Stimulated activated memory B cell treated with anti-CD40 and anti-IgM and Interleukin-4, amounts not matched to agents 10 μg/mL and 1 μg/mL and 100 μg/mL, for 72 hours (primary cell): ENCODE measurements at places on chromosomes 13 and 19.

DNA sequence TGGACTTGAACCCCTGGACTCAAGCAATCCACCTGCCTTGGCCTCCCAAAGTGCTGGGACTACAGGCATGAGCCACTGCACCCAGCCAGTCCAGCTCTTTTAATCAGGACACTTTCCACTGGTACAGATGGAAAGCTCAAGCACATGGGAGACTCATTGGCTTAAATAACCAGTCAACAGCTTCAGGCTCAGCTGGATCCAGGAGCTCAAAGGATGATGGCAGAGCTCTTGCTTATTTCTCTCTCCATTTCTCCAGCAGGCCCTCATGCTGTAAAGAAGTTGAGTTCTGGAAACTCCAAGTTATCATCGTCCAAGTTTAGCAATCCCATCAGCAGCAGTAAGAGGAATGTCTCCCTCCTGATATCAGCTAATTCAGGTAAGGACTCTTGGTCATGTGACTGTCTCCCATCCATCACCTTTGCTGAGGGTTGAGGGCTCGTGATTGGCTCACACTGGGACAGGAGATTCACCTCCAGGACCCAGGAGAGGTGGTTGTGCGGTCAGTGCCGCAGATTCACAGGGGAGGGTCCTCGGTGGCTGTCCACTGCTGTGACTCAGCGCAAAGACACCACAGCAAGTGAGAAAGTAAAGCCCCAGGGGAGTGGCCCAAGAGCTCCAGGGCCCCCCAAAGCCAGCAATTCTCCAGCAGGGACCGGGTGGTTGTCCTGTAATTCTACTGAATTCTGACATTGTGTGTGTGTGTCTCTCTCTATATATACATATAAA, 5.1 kb downstream of the CCL25 start:
- ATAC-seq: no peak

GRCh38 chr19:38148337-38148736, 75.7 kb downstream of the DPF1 start:
- ATAC-seq: no peak

DNA sequence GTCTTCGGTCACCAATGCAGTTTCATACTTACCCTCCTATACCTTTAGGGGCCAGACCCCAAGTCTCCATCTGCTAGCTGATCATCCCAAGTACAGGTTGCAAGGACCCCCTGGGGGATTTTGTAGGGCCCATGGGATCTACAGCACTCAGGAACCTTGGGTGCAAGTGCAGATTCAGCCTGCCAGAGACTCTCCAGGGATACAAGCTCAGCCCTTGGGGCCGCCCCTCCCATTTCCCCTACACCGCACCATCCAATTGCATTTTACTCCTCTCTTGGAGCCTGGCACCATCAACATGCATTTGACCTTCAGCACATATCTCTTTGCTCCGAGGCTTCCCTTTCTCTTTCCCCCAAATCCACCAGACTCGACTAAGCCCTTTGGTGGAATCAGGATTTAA, 154.7 kb upstream of the ZNF536 start:
- ATAC-seq: no peak

- ATAC-seq: peak; percentile 67
Measured at GRCh38 chr13:22061371-22061805, 390.5 kb downstream of the FGF9 start.

DNA sequence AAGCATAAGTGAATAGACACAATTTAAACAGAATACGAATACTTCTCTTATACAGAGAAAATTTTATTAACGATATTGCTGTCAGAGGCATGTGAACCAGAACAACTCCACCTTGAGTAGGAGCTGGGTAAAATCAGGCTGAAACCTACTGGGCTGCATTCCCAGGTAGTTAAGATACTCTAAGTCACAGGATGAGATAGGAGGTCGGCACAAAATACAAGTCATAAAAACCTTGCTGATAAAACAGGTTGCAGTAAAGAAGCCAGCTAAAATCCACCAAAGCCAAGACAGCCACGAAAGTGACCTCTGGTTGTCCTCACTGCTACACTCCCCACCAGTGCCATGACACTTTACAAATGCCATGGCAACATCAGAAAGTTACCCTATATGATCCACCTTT, 49.2 kb upstream of the TRPC4 start:
- no peak for ATAC-seq

- no peak for ATAC-seq
Measured at GRCh38 chr13:110037925-110038573, 251.7 kb upstream of the IRS2 start.

DNA sequence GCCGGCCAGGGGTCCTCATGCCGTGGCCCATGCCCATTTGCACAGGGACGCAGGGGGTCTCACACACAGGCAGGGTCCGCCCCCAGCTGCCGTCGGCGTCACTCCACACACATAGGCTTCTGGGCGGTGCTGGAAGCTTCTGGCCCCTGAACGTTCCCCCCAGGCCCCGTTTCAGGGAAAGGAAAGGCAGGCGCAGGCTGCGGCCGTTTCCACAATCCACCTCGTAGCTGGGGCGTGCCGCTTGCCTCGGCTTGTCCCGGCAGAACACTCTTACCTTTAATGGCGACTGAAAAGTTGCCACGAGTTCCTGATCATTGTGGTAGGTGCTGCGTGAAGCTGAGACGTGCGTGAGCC, 53.4 kb downstream of the MCF2L start:
- ATAC-seq: no peak

DNA sequence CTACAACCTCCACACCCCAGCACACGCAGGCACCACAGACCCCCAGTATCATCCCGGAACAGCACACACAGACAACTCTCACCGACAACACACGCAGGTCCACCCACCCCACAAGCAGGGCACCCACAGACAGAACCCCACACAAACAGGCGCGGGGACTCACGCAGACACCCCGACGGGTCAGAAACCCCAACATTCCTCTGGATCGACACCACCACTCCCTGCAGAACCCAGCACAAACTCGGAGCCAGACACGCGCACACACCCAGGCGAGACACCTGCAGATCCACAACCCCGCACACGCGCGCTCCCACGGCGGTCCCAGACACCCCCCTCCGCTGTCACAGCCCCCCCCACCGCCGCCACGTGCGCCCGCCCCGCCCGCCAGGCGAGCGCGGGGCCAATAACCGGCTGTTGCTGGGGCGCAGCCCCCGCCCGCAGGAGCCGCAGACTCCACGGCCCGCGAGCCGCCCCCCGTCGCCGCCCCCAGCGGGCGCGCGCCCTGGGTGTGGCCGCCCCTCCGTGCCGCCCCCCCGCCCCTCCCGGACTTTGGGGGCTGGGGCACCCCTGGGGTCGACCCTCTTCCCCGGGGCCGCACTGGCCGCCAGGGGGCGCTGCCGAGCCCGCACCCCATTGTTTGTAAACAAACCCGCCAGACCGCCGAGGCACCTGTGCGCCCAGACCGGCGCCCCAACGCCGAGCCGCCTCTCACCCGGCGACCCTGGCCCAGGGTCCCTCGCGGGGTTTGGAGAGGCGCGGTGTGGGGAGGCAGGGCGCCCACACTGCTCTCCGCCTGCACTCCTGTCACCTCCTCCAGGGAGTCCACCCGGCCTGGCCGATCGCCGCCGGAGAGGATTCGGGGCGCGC, 712 bp downstream of the BBC3 start:
- ATAC-seq: peak; percentile 37

DNA sequence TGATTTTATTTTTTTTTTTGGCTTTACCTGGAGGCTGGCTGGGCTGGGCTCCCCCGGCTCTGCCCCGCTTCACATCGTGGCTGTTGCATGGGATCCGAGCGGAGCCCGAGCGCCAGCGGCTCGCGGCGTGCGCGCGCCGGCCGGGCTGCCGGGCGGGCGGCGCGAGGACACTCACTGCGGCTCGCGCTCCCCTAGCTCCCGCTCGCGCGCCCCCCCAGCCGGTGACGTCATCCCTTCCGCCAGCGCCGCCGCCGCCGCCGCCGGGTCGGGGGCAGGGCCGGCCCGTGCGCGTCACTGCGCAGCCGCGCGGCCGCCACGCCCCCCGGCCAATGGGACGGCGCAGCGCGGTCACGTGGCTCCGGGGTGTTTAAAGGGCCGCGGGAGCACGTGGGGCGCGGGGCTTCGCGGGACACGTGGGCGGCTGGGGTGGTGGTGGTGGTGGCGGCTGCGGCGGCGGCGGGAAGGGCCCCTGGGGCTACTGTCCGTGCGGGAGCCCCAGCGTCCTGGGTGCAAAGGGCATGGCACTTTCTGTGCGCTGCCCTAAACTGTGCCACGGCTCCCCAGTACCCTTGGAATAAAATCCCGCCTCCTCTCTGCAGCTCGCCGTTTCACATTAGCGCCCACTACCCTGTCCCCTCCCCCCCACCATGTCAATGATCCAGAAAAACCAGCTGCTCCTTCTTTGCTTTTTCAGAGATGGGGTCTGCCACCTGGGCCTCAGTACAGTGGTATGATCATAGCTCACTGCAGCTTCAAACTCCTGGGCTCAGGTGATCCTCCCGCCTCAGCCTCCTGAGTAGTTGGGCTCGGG, at the start of gene PTPRS:
PTPRS (minus strand) TSS at position 176 of the 811 bp plus-strand sequence. CDS start 54,672 bp downstream, outside the sequence.
- ATAC-seq: peak; percentile 34

DNA sequence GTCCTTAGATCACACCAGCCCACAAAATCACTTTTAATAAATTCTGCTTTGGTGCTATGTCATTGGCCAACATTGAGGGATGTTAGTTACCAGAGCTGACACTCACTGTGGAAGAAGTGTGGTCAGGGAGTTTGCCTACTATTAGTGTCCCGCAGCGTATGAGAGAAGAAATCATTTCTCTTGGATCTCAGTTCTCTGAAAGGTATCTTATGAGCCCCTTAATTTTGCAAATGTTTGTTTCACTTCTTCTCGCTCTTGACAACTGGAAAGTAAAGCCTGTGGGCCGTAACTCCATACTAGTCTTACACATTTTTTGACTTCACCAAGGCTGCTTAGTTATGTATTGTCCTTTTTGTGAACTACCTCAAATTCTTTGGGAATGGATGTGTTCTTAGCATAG, 80.9 kb downstream of the FLT1 start:
- ATAC-seq: no peak

DNA sequence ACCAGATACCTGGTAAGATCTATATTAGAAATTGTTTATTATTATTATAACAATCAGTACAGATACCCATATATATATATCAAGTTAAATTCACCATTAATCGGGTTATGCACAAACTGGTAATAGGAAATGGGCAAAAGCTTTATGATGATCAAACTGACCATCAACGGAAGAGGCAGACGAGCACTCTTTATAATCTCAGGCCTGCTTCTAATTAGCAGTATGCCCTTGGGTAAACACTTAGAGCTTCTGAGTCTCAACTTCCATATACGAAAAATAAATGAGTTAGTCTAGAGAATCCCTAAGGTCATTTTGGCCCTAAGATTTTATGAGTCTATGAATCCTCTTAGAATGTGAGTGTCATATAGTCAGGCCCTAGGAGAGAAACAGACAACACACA, 710.9 kb downstream of the PCDH9 start:
- ATAC-seq: no peak

DNA sequence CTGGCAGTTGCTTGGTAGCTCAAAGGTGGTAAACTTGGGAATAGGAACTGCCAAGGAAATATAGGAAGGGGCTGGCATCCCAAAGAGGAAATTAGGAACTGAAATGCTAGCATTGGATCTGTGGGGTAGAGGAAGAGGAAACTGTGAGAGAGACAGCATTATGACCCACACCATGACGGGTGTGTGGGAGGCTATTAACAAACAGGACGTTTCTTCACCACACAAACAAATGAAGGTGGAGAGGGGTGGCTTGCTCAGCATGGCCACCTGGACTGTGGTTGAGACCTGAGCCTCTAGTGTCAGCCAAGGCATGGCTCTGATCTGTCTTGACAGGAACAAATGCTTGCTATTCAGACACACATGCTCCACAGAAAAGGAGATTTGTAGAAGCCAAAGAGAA, 178.2 kb downstream of the B3GLCT start:
- ATAC-seq: peak; percentile 73

- ATAC-seq: no peak
Measured at GRCh38 chr19:30355586-30355985, 16.6 kb upstream of the ZNF536 start.

DNA sequence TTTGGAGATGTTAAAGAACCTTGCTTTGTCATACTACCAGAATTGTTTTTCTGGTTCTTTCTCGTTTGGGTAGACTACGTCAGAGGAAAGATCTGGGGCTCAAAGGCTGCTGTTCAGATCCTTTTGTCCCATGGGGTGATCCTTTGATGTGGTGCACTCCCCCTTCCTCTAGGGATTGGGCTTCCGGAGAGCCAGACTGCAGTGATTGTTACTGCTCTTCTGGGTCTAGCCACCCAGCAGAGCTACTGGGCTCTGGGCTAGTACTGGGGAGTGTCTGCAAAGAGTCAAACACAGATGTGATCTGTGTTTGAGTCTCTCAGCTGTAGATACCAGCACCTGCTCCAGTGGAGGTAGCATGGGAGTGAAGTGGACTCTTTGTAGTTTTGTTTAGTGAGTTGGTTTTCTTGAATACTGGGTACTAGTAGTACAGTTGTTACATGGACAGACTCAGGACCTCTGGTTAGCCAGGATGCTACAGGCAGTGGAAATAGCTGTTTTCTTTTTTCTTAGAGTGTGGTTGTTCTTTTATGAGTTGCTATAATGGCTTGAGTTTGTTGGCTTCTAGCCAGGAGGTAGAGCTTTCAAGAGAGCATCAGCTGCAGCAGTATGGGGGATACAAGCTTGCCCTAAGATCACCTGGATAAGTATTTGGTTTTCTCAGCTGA, 34.4 kb downstream of the DNAJC15 start:
- ATAC-seq: peak; percentile 20

DNA sequence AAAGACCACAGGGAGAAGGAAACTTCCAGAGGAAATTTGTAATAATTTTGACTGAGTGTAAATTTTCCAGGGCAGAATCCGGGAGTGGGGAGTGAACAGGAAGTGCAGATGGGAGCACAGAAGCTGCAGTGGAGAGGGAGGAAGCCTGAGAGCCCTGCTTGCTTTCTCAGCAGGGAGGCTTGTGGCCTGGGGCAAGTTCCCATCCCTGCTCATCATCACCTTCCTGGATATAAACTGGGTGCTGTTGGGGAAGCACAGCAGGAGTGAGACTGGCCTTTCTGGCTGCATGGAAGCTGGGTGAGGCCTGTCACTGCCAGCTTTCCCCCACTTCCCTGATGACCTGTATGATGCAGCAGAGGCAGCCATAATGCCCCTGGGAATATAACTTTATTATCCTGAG, 532.9 kb downstream of the SLITRK6 start:
- no peak for ATAC-seq

DNA sequence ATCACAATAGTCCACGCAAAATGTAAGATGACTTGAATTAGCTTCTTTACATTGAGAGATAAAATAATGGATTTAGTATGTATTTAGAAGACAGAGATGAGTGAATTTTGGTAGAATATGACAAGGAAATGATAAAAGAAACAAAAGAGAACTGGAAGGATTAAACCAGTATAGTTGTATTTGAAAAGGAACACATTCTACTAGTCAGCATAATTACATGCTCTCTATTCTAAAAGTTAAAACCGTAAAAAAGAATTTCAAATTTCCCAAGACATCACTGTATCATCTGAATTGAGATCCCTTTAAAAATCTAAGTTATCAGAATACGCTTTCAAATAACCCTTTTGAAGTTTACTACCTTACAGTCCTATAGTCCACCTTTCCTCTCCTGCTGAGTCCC, 1156.7 kb upstream of the PCDH9 start:
- no peak for ATAC-seq

GRCh38 chr13:90232291-90232690, 1115.2 kb upstream of the MIR17HG start:
- no peak for ATAC-seq

GRCh38 chr13:54241719-54242118, 1213.1 kb downstream of the OLFM4 start:
- no peak for ATAC-seq
